Kidney (tissue), 22 donors: ENCODE measurements at places on chromosomes 6 and 20. TPM values are rescaled to one million over a fixed set of nuclear protein-coding genes. Genes with fewer than 3 reads are reported as not detected.
A peak's percentile ranks its signal among the peaks of the same experiment; 100 is the strongest.

Gene TCF21
- total RNA-seq, result 6.3 TPM

Gene GPX5
- not detected for total RNA-seq

Gene UBE2C
- total RNA-seq, result 2.4 TPM

Gene BTN1A1
- 0.09 TPM for total RNA-seq

Gene CD24
- total RNA-seq, result 2,350 TPM

Gene FOXA2
- total RNA-seq, result 0.13 TPM

Gene MYT1
- not detected for total RNA-seq

Gene C6orf163
- 4.2 TPM for total RNA-seq

DNA sequence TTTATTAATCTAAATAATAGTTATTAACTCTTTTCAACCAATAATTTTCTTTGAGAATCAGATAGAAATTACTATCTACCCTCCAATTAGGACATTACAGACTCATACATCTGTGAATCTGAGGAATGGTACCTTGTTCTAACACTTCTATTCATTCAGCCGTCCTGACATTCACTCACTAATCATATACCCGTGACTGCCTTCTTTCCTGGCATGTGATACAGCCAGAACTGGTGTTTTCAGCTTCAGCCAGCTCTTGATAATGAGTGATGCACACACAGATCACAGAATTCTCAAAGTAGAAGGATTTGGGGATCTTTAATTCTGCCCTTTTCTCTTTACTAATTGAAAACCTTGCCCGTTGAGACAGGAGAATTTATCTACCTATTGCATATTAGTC, 499.9 kb downstream of the UTRN start:
- DNase-seq, result no peak

GRCh38 chr6:23775127-23775526, 350.9 kb upstream of the NRSN1 start:
- no peak for DNase-seq

DNA sequence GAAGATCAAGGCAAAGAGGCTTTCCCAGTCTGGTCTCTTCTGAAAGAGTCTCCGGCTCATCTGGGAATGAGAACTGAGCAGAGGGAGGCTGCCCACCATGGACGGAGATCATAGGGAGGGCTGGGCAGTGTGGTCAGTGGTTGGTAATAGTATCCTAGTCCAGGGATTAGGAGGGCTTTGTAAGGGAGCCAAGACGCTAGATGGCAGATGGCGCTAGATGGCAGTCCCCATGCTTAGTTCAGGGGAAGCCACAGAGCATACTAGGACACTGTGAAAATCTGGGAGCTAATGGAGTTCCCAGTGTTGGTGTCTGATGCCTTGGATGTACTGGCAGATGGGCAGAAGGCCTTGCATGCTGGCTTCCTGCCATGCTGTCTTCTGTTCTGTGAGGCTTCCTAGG, 21.7 kb upstream of the DAAM2 start:
- no peak for DNase-seq

- DNase-seq, result no peak
Measured at GRCh38 chr20:62736407-62737071, 27.9 kb downstream of the NTSR1 start.

GRCh38 chr6:27757307-27757706, 154.9 kb downstream of the OR2B2 start:
- peak; percentile 61 for DNase-seq

DNA sequence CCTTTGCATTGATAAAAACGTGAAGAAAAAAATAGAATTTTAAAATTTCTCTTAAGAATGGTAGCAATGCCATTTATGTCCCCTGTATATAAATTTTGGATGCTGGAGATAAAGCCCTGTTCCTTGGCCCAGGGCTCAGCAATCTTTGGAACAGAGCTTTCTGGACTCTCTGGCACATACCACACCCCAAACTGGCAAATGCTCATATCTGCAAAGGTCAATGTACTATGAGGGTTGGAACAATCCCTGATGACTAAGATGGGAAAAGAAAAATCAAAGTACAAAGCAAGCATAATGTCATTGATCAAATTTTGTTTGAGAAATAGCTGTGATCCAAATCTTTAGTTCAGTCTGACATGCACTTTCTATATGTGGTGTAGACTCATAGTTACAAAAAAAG, 158.1 kb upstream of the HCRTR2 start:
- no peak for DNase-seq

DNA sequence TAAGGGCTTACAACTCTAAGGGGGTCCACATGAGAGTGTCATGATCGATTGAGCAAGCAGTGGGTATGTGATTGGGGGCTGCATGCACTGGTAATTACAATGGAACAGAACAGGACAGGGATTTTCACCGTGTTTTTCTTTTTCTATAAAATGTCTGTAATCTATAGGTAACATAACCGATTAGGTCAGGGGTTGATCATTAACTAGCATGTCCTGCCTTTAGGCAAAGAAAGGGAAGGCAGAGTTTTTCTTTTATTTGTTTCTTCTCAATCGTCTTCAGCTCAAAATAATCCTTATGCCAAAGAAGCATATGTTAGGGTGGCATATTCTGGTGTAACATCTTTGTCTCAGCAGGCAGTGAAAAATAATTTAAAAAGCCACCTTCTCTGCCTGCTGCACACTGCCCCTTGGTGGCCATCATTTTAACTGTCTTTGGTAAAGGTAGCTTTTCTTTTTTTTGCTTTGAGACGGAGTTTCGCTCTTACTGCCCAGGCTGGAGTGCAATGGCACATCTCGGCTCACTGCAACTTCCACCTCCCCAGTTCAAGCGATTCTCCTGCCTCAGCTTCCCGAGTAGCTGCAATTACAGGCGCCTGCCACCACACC, 9.7 kb upstream of the CEP43 start:
- DNase-seq, result peak; percentile 34

DNA sequence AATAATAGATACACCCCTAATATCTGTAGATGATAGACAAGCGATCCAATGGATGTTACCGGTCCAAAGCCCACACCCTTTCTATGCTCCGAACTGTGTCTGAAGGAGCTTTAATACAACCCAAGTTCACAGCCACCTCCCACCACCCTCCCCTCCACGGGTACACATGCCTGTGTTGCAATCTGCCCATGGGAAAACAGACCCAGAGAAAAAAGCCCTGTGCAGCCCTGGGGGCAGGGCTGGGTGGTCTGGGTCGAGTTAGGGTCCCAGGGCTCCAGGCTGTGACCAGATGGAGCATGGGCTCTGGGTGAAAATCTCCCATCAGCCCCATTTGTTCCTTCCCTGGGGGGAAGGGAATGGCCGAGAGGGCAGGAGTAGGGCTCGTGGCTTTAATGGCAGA, 65.8 kb downstream of the BANF2 start:
- DNase-seq, result no peak

DNA sequence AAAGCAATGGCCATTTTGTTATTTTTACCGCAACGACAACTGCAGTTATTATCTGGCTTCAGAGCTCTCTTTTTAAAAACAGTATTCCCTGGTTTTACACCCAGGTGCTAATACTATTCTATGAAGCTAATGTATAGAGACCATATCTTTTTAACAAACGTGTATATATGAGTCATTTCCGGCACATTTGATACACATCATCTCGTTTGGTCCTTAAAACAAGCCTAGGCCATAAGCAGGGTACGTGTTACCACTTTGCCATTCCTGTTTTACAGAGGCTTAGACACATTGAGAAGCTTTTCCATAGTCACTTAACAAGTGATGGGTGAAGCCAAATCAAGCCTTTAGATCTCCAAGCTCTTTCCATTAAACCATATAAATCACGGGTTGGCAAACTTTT, 5.5 kb downstream of the TRAF3IP2 start:
- DNase-seq, result no peak

- DNase-seq, result no peak
Measured at GRCh38 chr6:20642441-20642840, 108.2 kb downstream of the CDKAL1 start.

- DNase-seq, result no peak
Measured at GRCh38 chr6:89034586-89035251, 45.8 kb upstream of the PNRC1 start.

GRCh38 chr6:137731960-137732616, 135.0 kb upstream of the TNFAIP3 start:
- no peak for DNase-seq

GRCh38 chr20:3768342-3769130, 983 bp upstream of the ADISSP start:
- DNase-seq, result peak; percentile 92

DNA sequence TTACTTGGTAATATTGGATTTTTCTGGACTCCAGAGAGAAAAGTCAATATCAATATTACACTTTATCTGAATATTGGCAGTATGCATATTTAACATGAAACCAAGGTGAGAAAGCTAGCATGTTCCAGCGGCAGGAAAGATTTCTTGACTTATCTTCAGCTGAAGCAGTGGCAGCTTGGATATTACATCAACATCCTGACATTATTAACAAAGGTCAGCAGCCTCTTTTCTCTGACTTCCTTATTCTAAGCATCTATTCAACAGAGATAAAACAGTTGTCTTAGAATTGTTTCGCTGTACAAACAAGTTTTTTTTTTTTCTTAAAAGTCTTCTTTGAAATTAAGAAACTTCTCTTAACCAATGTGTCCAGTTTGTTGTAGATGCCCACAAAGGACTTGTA, 11.8 kb downstream of the DCBLD1 start:
- DNase-seq, result no peak

DNA sequence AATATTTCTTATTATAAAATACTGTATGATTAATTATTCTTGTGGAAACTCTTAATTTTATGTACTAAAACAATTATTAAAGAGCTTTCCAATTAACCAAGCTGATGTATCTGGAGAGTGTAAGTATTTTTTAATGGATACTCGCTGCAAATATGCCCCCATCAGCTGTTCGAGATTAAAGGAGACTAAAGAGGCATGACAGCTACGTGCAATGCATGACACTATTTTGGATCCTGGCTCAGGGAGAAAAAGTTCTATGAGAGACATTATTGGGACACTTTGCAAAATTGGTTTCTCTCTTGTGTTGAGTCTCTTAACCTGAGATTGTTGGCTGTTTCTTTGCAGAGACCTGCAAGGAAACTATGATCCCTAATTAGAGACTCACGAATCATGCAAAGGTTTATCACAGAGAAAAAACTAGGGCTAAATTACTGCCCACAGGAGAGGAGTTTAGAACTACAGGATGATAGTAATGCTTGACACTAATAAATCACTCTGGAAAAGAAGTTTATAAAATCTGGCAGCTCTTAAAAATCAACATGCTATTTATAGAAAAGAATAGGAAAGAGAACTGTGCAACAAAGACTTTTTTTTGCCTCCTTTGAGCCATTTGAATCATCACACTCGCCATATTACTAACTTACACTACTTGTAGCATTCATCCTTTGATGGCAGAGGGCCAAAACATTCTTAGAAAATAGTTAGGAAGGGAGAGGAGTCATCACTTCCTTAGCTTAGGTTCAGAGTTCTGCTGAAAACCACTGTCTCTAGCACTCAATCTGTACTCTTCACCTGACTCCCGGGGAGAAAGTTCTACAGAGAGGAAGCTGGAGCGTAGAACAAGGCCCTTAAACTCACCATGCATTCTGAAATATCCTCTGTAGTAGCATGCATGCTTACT, 25.3 kb downstream of the NRN1 start:
- peak; percentile 42 for DNase-seq

- no peak for DNase-seq
Measured at GRCh38 chr6:4511641-4512020, 264.6 kb upstream of the CDYL start.

DNA sequence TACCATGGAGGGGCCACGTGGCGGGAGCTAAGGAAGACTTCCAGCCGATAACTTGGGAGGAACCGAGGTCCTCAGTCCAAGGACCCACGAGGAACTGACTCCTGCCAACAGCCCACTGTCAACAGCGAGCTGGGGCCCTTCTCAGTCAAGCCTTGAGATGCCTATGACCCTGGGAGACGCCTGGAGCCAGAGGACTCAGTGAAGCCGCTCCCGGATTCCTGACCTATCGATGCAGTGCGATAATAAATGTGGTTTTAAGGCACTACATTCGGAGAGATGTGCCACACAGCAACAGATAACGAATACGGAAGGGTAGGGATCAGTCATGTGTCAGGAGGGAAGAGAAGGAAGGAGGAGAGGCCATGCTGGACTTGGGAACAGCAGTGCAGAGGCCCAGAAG, 208.5 kb downstream of the NFATC2 start:
- DNase-seq, result no peak

DNA sequence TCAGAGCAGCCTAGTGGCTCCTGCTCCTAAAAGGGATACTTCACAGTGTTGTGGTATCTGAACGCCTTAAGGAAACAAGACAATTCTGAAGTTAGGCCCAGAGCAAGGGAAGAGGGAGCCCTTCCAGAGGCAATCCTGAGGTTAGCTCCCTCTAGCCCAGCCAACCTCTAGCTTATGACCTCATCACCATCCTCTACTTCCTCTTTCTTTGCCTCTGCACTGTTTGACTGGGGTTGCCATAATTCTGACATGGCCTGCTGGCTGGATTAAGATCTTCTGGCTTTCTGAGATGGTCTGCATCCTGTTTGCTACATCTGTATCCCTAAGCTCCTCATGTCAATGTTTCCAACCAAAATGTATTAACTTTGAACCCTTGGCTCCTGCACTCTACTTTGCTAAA, 23.3 kb upstream of the BMP2 start:
- no peak for DNase-seq

DNA sequence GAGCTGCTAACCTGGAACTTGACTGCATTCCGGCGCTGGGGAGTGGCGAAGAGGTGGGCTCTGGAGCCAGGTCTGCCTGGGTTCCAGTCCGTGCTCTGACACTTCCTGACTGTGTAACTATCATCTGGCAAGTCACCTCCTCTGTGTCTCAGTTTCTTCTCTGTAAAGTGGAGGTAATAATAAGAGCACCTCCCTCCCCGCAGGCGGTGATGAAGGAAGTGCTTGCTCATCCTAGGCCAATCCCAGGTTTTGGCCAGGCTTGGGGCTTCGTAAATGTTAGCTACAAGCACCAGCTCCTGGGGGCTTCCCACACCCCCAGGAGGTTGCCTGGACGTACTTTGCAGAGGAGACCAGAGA, 32.8 kb downstream of the SNAI1 start:
- DNase-seq, result no peak

DNA sequence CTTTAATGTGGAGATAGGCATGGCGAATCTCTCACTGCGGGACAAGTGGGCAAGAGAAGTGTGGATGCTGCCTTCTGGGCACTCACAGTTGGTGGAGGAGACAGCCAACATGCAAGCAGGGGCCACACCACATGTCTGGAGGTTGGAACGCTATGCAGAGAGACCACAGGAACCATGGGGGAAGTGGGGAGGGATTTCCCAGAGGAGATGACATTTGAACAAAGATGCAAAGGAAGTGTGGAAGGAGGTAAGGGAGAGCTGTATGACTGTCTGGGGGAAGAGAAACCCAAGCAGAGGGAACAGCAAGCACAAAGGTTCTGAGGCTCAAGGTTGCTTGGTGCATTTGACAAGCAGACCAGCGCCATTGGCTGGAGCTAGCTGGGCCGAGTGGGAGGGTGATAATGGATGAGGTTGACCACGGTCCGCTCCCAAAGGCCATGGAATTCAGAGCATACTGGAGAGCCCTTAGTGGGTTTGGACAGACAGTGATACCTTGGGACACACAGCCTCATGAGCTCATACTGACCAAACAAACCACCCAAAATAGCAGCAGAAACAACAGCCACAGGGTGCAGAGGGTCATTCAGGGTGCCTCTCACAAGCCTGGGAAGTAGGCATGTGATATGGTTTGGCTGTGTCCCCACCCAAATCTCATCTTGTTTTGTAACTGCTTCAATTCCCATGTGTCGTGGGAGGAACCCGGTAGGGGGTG, 7.6 kb upstream of the FAM110A start:
- DNase-seq, result no peak
